ENCODE measurements at places on chromosomes 1 and 21. TPM values are rescaled to one million over a fixed set of nuclear protein-coding genes. Genes with fewer than 3 reads are reported as not detected.
A peak's percentile ranks its signal among the peaks of the same experiment; 100 is the strongest.

- DNase-seq: no peak
Measured at GRCh38 chr1:163535807-163536206, 214.1 kb downstream of the NUF2 start.

DNA sequence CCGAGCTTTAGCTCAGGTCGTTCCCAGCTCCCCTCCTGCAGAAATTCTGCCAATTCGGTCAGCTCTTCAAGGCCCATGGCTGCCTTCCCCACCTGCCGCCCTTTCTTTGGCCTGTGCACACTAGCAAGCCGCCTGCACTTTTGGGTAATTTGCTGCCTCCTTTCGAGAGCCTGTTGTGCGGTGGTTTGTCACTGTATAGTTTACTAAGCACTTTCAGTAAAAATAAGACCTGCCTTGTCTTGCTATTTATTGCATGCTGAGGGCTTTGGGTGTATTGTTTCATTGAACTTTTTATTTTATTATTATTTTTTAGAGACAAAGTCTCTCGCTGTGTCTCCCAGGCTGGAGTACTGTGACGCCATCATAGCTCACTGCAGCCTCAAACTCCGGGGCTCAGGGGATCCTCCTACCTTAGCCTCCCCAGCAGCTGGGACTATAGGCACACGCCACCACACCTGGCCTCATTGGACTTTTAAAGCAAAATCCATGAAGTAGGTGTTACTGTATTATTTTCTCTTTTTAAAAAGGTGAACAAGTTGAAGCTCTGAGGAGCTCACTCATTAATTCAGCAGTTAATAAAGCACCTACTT, 1.1 kb upstream of the FABP3 start:
- DNase-seq: no peak

GRCh38 chr1:88946861-88947260, 45.6 kb downstream of the KYAT3 start:
- no peak for DNase-seq

GRCh38 chr1:197137322-197137721, 9.1 kb downstream of the ASPM start:
- no peak for DNase-seq

GRCh38 chr1:156129687-156130577, 15.4 kb downstream of the LMNA start:
- peak; percentile 96 for DNase-seq

The REN gene
- total RNA-seq: not detected

GRCh38 chr1:72516826-72517225, 234.5 kb upstream of the NEGR1 start:
- no peak for DNase-seq

The CTXND2 gene
- not detected for total RNA-seq

DNA sequence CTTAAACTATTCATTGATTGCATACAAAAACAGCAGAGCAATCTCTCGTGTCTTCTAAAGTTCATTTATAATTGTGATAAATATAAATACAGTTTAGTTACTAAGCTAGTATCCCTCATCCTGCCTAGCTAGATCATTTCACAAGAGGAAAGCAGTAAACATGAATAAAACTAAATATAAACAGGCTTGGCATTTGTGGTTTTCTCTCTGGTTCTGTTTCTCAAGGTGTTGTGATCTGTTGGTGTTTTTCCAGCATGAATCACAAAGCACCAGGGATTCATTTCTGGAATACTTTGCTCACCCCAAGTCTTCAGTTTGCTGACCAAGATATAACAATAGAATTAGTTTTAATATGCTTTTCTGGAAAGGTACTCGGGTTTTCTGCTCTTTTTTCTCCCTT, 32.7 kb upstream of the GLIS1 start:
- no peak for DNase-seq

DNA sequence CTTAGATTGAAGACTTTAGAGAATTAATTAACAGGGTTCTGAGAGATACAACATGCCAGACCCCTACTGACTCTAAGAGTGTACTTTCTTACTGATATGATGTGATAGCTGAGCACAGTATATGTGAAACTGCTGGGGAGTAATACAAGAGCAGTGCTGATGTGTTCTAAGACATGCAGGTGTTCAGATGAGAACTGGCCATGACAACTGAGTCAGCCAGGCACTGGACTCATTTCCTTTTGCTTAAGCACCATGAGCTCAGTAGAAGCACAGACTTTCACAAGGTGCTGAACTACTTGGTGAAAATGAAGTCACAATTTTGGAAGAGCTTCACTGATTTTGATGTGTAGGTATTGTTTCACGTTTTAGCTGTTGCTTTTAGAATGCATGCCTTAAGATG, 15.9 kb upstream of the POGZ start:
- DNase-seq: no peak
